ENCODE measurements at places on chromosomes 4 and X. TPM values are rescaled to one million over a fixed set of nuclear protein-coding genes. Genes with fewer than 3 reads are reported as not detected.

MAGEB2 gene
- total RNA-seq, result not detected

GRCh38 chr4:152352622-152353116 lies 183.2 kb downstream of the FBXW7 start:
- DNase-seq, result peak; percentile 30

DNA sequence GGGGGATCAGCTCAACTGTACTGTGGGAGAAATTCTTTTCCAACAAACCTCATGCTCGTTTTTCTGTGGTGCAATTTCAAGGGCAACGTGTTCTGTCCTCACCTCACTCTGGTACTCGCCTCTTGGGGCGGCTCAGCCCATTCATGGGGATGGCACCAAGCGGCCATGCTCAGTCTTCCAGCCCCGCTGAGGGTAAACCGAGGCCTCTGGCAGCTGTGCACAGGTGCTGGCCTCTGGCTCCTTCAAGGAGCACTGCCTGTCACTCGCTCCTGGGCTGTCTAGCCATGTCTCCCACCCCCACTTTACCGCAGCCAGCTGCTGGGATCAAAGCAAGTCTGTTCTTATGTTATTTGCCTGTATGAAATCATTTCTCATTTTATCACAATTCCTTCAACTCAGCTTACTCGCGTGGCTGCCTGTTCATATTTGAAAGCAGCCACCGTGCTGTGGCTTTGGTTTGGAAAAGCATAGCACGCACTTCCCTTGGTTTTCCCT lies 70.2 kb downstream of the MTMR1 start:
- DNase-seq, result no peak

DNA sequence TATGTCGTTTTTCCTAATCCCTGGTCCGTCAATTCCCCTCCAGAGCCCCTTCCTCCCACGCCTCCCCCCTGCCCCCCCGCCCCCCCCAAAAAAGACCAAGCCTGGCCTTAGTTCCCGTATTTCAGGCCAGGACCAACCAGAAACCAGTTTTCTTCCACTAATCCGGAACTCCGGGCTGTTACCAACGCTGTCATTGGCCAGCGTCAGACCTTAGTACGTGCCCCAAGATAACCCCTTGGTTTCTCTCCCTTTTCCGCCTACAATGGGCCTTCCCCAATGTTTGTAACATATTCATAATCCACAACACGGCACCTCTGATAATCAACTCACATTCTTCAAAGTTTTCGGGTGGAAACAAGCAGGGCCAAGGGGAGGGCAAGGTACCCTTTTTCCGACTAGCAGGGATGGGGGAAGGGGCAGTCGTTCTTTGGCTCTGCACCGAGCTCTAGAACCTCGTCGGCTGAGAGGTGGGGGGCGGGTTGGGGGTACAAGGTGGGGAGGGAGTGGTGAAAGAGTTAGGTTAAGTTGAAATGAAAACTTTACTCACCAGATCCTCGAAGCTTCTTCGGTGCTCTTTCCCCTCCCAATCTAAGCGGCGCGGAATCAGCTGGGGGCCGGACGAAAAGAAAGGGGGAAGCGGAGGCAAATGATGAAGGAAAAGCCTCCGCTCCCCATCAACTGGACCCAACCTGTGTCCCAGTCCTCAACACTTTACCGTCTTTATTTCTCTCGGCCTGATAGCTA lies 1.5 kb downstream of the BRWD3 start:
- DNase-seq, result peak; percentile 82

GRCh38 chr4:74653331-74654229 lies 140.7 kb downstream of the BTC start:
- DNase-seq, result no peak

Measured in upper lobe of left lung (tissue), 6 donors.